ENCODE measurements at places on chromosomes 2 and 18. TPM values are rescaled to one million over a fixed set of nuclear protein-coding genes. Genes with fewer than 3 reads are reported as not detected.

- DNase-seq, result no peak
Observed at GRCh38 chr18:49161627-49162026, 210.9 kb upstream of the SMAD7 start.

DNA sequence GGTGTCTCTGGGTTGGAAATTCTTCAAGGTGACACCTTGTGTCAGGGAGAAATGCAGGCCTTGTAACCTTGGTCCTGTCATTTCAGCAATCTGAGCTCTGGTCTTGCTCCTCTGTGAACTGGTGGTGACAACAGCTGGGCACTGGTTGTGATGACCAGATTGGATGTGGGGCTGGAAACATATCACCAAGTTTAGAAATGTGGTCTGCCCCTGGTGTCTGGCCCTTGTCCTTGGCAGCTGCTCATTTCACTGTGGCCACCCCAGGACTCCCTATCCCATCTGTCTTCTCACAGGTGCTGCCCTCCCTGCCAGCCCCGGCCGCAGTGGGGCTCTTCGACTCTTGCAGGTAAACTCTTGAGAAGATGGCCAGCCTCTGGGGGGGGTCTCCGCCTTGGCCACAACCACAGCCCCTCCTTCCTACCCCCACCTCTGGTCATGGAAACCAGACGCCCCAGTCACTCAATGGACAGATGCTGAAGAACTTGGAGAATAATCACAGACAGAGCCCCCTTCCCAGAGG lies 20.7 kb downstream of the SIX3 start:
- DNase-seq, result no peak

Gene HAUS1
- total RNA-seq, result 5.7 TPM

DNA sequence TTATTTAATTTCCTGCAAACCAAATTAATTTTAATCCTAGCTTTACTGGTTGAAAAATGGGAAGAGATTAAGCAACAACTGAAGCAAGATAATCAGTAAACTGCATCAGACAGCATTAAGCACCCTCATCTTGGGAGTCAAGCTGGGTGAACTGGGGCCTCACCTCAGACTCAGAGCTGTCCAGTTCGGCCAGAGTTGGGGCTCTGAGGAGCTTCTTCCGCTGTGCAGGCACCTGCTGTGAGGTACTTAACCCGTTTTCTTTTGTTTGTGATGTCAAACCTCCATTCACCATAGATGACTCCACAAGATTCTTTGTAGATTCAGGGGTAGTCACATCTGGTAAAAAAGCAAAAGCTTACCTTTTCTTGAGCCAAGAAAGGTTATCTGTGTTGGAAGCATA lies 71.8 kb downstream of the PRELID3A start:
- no peak for DNase-seq

GRCh38 chr2:139078376-139078775 lies 298.2 kb upstream of the NXPH2 start:
- DNase-seq, result no peak

- no peak for DNase-seq
Observed at GRCh38 chr2:33272001-33272400, 204.4 kb upstream of the RASGRP3 start.

Gene TMEM214
- total RNA-seq, result 33.8 TPM

Gene DIS3L2
- 16.0 TPM for total RNA-seq

DNA sequence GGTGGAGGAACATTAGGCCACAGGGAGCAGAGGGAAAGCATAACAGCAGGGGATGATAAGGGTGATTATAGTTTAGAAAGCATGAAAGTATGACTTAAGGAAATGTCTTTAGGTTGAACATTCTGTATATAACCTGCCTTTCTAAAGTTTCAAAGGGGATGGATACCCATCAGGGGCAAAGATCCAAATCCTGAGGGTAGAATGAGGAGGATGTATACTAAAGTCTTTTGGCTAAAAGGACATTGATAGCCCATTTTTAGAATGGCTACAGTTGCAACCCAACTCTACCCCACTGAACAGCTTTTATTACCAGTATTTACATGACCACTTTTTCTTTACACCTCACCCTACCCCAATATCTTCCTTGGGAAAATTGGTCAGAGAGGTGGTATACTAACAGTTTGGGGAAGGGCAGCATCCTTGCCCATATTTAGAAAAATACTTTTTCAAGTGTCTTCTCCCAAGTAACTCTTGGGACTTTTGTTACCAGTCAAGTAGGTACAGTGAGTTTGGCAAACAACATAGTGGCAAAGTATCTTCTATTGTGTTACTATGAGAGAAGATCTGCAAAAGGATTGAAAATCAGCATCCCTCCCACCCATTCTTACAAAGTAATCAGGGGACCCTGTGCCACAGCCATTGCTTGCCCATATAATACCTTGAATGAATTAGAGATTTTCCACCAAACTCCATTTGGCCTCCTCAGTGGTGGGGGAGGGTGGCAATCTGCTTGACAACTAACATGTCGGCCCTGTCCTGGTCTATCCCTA lies 8.3 kb downstream of the MAT2A start:
- no peak for DNase-seq

DNA sequence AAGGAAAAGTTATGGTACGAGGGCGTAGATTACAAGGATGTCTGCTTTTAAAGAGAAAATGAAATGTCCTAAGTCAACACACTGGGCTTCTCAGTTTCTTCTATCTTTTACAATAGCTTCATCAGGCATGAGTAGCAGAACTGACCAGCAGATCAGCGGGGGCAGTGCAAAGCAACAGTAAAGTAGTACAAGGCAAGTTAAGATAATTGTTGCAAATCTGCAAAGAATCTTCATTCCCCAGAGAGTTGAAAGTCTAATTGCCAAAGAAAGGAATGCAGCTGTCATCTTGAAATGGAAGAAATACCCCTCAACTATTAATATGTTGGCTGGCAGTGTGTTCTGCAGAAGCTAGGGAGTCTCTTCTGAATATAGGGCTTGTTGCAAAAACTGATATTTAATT lies 60.2 kb upstream of the SLC39A10 start:
- no peak for DNase-seq

Gene CDH20
- total RNA-seq, result 0.10 TPM

All from psoas muscle (tissue), 8 donors.